ENCODE measurements at places on chromosomes 3 and 15. TPM values are rescaled to one million over a fixed set of nuclear protein-coding genes. Genes with fewer than 3 reads are reported as not detected.

- H3K36me3 ChIP-seq, result no peaks in the 10 kb centered on the region
- no peaks in the 10 kb centered on the region for H3K27me3 ChIP-seq
- DNase-seq, result no peak
- H3K27ac ChIP-seq, result no peak overlapping the region
- H3K4me3 ChIP-seq, result no peak overlapping the region
These were observed 17.8 kb downstream of the CRTC3 start for GRCh38 chr15:90547540-90547939.

DNA sequence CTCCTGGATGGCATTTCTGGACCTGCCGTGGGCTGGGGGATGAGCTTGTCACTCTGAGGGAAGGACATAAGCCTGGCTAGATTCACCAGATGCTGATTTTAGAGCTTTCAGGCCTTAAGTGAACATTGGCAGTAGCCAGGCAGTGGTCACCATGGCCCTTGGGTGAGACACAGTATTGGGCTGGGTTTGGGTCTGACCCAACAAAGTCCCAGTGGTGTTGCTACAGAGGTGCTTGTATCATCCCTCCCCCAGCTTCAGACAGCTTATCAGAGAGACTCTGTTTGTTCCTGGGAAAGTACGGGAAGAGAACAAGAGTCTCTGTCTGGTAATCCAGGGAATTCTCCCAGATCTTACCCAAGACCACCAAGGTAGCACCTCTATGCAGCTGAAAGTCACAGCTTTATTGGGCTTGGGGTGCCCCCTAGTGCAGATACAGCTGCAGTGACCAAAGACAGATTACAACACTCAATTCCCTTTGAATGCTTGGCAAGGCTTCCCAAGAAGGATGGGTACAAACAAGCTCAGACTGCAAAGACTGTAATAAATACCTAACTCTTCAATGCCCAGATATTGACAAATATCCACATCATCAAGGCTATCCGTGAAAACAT is 9.8 kb upstream of the RUVBL1 start:
- DNase-seq, result peak; percentile 46
- H3K4me3 ChIP-seq, result no peak overlapping the region
- H3K36me3 ChIP-seq, result no peaks in the 10 kb centered on the region
- no peaks in the 10 kb centered on the region for H3K27me3 ChIP-seq
- H3K4me1 ChIP-seq, result no peaks in the 10 kb centered on the region

TJP1 gene
- 70.9 TPM for total RNA-seq

GRCh38 chr15:68782589-68783161 is 38.0 kb downstream of the ANP32A start:
- no peak overlapping the region for H3K27ac ChIP-seq
- no peaks in the 10 kb centered on the region for H3K36me3 ChIP-seq
- H3K4me3 ChIP-seq, result no peak overlapping the region
- no peak for DNase-seq
- H3K27me3 ChIP-seq, result no peaks in the 10 kb centered on the region
- peaks cover 6% of the 10 kb centered on the region for H3K4me1 ChIP-seq

PARP15 gene
- 0.52 TPM for total RNA-seq

LRRK1 gene
- 14.0 TPM for total RNA-seq

GRCh38 chr15:25890529-25890928 is 27.4 kb upstream of the ATP10A start:
- H3K27me3 ChIP-seq, result no peaks in the 10 kb centered on the region
- no peak for DNase-seq
- no peaks in the 10 kb centered on the region for H3K4me1 ChIP-seq
- no peak overlapping the region for H3K27ac ChIP-seq
- H3K4me3 ChIP-seq, result no peak overlapping the region

CLDN16 gene
- total RNA-seq, result 4.4 TPM

C3orf80 gene
- total RNA-seq, result 0.52 TPM

LDHAL6B gene
- not detected for total RNA-seq

- H3K36me3 ChIP-seq, result no peaks in the 10 kb centered on the region
- H3K4me1 ChIP-seq, result no peaks in the 10 kb centered on the region
- no peak for DNase-seq
- no peak overlapping the region for H3K27ac ChIP-seq
- H3K4me3 ChIP-seq, result no peak overlapping the region
These were observed 71.6 kb downstream of the MEIS2 start for GRCh38 chr15:37028625-37029296.

GRCh38 chr3:8702560-8702959 is 31.0 kb upstream of the CAV3 start:
- no peak overlapping the region for H3K4me3 ChIP-seq
- H3K36me3 ChIP-seq, result no peaks in the 10 kb centered on the region
- H3K27ac ChIP-seq, result no peak overlapping the region
- DNase-seq, result no peak
- H3K27me3 ChIP-seq, result no peaks in the 10 kb centered on the region
- H3K4me1 ChIP-seq, result no peaks in the 10 kb centered on the region

FBXO40 gene
- total RNA-seq, result not detected

DNA sequence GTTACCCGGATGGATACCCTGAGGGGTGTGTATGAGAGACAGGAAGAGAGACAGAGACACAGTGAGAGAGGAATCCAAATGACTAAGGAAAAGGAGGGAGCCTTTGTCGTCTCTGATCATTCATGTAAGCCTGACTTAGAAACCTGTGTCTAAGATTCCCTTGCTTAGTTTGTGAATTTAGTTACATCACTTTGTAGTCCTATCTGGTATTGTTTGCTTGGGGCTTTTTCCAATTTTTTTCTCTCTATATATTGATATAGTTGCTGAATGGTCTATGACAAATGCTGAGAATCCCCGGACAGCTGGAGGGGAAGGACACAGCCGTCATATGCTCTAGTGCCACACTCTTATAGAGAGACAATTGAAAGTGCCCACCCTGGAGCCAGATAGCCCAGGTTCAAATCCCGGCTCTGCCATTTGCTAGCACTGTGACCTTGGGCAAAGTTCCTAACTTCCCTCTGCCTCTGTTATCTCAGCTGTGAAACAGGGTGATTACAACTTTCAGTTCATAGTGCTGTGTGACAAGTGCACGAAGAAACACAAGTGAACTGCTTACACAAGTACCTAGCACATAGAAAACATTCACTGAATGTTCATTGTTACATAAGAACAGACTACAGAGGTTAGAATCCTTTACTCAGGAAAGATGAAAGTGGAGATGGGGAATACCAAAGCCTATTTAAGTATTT is 6.0 kb downstream of the SLC24A5 start:
- H3K27me3 ChIP-seq, result no peaks in the 10 kb centered on the region
- peaks cover 9% of the 10 kb centered on the region for H3K4me1 ChIP-seq
- H3K27ac ChIP-seq, result no peak overlapping the region
- peak; percentile 49 for DNase-seq

PARP3 gene
- total RNA-seq, result 18.8 TPM

TUSC7 gene
- not detected for total RNA-seq

GRCh38 chr3:185582236-185582635 is 3.9 kb upstream of the SENP2 start:
- no peaks in the 10 kb centered on the region for H3K27me3 ChIP-seq
- H3K36me3 ChIP-seq, result no peaks in the 10 kb centered on the region
- DNase-seq, result no peak
- no peak overlapping the region for H3K4me3 ChIP-seq

DNA sequence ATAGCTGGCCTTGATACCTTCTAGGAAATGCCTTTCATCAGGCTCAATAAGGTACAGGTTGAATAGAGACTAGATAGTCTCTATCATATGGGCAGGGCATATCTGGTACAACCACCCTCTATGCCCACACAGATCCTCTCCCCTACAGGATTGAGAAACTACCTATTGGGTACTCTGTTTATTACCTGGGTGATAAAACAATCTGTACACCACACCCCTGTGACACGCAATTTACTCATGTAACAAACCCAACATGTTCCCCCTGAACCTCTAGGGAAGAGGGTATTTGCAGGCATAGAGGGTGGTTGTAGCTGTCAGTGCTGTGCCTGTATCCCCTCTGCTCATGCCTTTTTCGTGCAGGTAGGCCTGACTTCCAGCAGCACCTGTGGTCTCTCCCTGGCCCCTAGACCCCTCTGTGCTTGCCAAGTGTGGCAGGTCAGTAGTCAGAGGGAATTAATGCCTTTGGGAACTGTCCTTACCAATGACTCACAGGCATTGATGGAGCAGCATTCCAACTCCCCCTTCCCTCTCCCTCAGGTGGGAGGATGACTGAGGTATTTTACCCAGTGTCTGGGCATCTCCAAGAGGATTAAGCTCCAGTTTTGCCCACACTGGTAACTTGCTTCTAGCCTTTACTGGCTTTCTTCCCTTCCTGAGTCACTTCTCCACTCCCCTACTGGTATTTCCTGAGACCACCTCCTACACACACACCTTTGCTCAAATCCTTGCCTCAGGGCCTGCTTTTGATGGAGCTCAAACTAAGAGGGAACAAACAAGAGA is 18.3 kb downstream of the CLSTN2 start:
- no peaks in the 10 kb centered on the region for H3K27me3 ChIP-seq
- no peak for DNase-seq
- no peak overlapping the region for H3K27ac ChIP-seq
- no peaks in the 10 kb centered on the region for H3K36me3 ChIP-seq

DTWD1 gene
- total RNA-seq, result 12.5 TPM

DNA sequence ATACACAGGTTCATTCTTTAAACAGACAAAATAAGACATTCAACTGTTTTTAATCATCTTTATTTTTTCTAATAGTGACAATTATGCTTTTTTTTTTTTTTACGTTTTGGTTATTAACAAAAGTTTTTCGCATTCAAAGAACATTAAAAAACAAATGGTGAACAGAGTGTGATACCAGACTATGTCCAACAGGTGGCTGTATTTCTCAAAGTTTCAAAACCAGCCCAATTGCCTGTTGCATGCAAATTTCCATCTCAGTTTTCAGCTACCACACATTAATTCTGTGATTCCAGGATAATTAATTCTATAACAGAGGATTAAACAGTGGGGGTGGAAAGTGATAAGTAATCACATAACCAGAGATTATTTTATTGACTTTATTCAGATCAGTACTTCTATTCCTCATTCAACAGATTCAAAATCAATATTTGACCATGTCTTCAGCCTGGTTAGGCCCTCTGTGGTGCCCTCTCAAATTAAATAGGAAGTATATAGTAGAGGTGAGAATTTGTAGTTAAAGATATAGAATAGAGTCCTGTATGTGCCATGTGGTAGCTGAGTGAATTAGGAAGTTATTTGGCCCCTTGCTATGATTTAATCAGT is 122.2 kb upstream of the DCBLD2 start:
- no peaks in the 10 kb centered on the region for H3K36me3 ChIP-seq
- H3K27me3 ChIP-seq, result no peaks in the 10 kb centered on the region
- no peaks in the 10 kb centered on the region for H3K4me1 ChIP-seq
- no peak for DNase-seq

COL8A1 gene
- total RNA-seq, result 5.4 TPM

DNA sequence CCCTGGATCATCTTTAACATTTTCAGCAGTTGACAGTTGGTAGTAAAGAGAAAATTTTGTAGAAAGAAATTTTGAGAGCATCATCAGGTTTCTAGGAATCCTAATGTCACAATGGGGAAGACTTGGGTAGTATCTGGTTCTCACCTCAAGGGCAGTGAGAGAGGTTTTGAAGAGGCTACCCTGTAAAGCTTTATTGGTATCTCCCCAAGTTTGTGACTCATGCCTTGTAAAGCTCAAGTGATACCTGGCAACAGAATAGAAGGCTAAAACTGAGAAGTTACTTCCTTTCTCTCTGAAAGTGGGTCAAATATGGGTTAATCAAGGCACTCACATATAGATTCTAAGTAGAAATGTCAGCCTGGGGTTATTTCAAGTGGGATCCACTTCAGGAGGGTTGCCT is 196.4 kb downstream of the SUCNR1 start:
- no peak overlapping the region for H3K4me3 ChIP-seq
- no peak for DNase-seq
- H3K27me3 ChIP-seq, result no peaks in the 10 kb centered on the region
- no peaks in the 10 kb centered on the region for H3K4me1 ChIP-seq

- peaks cover 28% of the 10 kb centered on the region for H3K36me3 ChIP-seq
- peaks cover 21% of the 10 kb centered on the region for H3K4me1 ChIP-seq
- no peak for DNase-seq
- no peak overlapping the region for H3K27ac ChIP-seq
- no peaks in the 10 kb centered on the region for H3K27me3 ChIP-seq
- no peak overlapping the region for H3K4me3 ChIP-seq
These were observed 7.2 kb downstream of the GNL3 start for GRCh38 chr3:52693071-52693470.

DNAJA4 gene
- 8.0 TPM for total RNA-seq

Data from body of pancreas (tissue), 4 donors.